ENCODE measurements at places on chromosomes 16 and 17. TPM values are rescaled to one million over a fixed set of nuclear protein-coding genes. Genes with fewer than 3 reads are reported as not detected.

KDM8 gene
- total RNA-seq: 3.3 TPM

PAFAH1B1 gene
- total RNA-seq: 81.0 TPM

ZG16B gene
- 1.4 TPM for total RNA-seq

SRP68 gene
- total RNA-seq: 32.3 TPM

ZNF207 gene
- total RNA-seq: 92.6 TPM

SBK1 gene
- total RNA-seq: not detected

OTOP2 gene
- not detected for total RNA-seq

CMTM2 gene
- not detected for total RNA-seq

GAST gene
- total RNA-seq: not detected

- DNase-seq: peak; percentile 57
Observed at GRCh38 chr17:68906638-68907037, 48.6 kb downstream of the ABCA8 start.

- DNase-seq: no peak
Observed at GRCh38 chr17:19750020-19750572, 2.0 kb upstream of the ALDH3A1 start.

DNA sequence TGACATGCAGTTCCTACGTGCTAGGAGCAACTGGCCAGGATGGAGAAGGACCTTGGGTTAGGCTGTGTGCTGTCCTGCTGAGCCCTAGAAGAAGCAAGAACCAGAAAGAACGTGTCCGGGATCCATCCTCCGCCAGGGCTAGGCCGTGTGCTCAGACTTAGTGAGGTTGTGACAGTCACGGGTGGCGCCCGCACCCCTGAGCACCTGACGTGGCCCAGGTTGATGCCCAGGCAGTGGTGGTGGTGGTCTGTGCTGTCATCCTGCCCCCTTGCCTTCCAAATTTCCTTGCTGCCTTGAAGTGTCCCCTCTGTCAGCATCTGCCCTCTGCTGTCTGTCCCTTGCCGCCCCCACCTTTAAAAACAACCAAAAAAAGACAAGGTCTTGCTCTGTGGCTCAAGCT lies 4.2 kb upstream of the GSE1 start:
- DNase-seq: no peak

DNA sequence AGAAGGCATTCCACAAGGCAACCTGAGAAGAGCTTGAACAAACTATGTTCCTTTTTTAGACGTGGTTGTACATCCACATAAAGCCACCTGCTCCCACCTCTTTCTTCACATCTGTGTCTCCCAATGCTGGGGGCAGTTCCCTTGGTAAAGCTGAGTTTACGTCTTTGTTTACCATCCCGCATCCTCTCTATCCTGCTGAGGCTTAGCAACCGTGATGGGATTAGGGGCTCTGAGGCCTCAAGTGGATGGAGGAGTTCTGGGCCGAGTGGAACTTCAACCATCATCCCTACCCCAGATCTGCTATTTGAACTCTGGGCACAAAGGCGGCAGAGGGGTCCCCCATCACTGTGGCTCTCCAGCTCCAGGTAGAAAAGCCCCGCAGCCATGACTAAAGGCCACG lies 94.2 kb upstream of the CREBBP start:
- DNase-seq: no peak

DNA sequence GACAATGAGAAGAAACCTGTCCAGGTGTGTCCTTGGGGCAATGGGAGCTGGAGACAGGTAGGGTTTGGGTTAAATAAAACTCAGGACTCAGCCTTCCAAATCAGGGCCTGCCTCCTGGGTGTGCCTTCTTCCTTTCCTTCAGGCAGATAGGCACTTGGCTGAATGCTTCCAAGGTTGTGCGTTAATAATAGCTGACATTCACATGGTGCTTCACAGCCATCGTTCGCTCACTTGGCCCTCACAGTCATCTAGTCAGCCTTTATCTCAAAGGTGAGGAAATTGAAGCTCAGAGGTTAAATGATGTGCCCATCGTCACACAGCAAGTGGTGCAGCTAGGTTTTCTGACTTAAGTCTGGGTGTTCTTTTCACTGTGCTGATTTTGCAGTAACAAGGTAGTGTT lies 9.5 kb downstream of the NFE2L1 start:
- no peak for DNase-seq

DNA sequence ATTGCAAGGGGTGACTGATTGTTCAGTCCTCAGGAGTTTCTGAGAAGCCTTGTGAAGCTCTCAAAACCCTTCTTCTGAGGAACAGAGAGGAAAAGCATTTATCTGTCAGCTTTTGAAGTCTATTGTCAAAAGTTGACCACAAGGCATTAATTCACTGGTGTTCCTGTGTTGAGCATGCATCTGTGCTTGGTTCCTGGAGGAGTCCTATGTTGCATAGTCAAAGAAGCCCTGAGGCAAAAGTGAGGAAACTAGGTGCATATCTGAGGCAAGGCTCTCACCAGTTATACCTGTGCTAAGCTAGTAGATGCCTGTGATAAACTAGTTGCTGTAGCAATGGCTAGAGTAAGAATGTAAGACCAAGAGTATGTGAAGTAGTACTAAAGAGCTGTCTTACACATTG lies 1.8 kb upstream of the HEATR6 start:
- no peak for DNase-seq

GRCh38 chr16:72299684-72300243 lies 127.8 kb upstream of the PMFBP1 start:
- DNase-seq: no peak

DNA sequence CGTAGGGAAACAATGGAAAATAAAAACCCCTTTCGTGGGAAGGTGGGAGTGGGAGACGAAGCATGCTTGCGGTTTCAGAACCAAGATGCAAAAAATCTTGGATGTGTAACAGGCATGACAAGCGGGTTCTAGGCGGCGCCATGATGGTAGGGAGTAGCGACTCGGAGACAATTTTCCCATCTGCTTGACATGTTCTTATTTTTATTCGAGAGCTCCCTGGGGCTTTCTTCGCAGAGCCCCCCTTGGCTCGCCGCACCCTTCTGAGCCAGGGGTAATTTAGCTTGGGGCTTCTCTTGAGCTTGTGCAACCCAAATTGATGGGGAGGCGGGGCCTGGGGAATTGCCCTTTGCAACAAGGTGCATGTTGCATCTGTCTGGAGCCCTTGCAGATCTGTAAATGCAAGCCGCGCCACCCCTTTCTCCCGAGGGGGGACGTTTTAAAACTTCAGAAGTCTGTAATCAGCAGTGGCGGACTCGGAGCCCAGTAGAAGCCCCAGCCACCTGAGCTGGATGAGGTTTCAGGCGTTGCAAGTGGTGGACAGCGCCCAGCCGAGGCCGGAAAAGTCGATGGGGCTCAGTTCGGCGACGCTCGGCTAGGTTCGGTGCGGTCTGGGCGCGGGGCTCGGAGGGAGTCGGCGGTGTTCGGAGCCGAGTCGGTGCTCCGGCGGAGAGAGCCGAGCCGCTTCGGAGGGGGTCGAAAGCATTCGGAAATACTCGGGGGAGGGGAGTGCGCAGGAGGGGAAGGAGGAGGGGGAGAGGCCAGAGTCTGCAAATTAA lies 2.9 kb downstream of the GNAO1 start:
- DNase-seq: peak; percentile 22

GRCh38 chr17:31824766-31825360 lies 34.2 kb downstream of the COPRS start:
- no peak for DNase-seq

GRCh38 chr16:66521951-66522771 lies 27.8 kb downstream of the TK2 start:
- peak; percentile 27 for DNase-seq

- DNase-seq: peak; percentile 34
Observed at GRCh38 chr17:13016881-13017654, 759 bp downstream of the ELAC2 start.

DNA sequence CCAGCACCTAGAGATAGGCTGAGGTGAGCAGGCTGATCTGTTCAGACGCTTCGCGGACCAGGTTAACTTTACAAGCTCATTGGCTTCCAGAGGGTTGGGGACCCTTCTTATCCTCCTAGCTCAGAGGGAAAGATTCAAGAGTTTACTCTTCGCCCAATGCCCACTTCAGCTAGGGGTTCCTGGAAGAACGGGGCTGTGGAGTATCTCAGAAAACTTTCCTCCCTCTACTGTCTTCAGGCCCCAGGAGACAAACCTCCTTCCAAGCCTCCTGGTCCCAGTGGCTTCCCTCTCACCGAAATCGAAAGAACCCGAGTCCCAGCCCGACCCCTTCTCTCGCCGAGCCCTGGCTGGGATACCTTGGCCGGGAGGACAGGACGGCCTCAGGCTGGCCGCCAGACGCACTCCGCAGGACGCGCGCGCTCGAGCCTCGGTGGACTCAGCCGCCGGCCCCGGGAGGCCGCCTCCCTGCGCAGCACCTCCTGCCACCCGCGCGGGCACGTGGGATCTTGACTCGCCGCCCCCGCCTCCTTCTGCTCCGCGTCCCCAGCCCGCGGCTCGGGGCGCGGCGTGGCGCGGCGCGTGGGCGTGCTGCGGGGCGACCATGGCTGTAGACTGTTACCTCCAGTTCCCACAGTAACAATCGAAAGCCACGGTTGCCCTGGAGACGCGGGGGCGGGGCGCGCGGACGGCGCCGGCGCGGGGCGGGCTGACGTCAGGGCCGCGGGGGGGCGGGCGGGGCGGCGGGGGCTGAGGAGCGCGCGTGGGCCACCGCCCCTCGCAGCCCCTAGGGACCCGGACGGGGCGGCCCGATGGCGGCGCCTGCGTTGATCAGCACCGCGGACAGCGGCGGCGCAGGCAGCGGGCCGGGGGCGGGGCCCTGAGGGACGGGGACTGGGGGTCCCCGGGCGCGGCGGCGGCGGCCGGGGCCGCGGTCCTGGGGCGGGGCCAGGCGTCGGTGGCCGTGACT lies 5.3 kb upstream of the HIC1 start:
- peak; percentile 78 for DNase-seq

DNA sequence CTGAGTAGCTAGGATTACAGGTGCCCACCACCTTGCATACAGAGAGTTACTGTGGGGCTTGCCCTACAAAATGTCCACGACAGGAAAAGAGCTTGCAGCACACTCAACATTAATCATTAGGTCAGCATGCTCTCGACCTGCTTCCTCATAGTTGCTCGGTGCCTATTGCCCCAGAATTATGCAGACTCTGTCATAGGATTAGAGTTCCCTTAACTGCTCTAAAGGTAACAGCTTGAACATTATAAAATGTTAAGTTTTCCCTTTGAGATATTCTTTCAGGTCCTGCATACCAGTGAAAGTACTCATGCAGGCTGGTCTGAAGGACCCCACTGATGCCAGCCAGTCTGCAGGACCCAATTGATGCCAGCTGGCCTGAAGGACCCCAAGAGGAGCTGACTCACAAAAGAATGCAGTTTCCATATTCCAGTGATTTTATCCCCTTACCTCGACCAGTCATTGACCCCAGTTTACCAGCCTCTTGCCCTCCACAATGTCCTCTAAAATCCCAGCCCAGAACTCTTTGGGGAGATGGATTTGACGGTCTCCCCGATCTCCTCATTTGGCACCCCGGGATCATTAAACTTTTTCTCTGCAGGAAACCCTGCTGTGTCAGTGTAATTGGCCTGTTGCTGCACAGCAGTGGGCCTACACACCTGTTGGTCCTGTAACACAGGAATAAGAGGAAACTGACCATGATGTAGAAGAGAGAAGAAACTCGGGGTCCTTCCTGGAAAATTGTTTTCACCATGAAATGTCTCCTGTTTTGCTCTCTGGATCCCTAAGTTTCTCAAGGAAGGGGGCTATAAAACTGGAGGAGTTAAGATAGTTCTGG lies 10.6 kb downstream of the ICAM2 start:
- no peak for DNase-seq
